ENCODE measurements at places on chromosomes 1 and 21. TPM values are rescaled to one million over a fixed set of nuclear protein-coding genes. Genes with fewer than 3 reads are reported as not detected.

The TPTE gene
- total RNA-seq = not detected

The GSTM1 gene
- not detected for total RNA-seq

The MMEL1 gene
- 2.7 TPM for total RNA-seq

The RGS18 gene
- total RNA-seq = not detected

The GPX7 gene
- not detected for total RNA-seq

The C1orf226 gene
- total RNA-seq = 7.7 TPM

The ARV1 gene
- total RNA-seq = 4.0 TPM

The ZNF683 gene
- total RNA-seq = not detected

- no peaks in the 10 kb centered on the region for H3K4me1 ChIP-seq
- no peak overlapping the region for H3K27ac ChIP-seq
- no peak overlapping the region for H3K4me3 ChIP-seq
- no peaks in the 10 kb centered on the region for H3K27me3 ChIP-seq
- H3K36me3 ChIP-seq = no peaks in the 10 kb centered on the region
- DNase-seq = no peak
These were observed 24.4 kb downstream of the EFCAB7 start for GRCh38 chr1:63547621-63548294.

- H3K36me3 ChIP-seq = no peaks in the 10 kb centered on the region
- H3K27ac ChIP-seq = no peak overlapping the region
- no peak for DNase-seq
These were observed 39.7 kb upstream of the CHODL start for GRCh38 chr21:18204931-18205330.

DNA sequence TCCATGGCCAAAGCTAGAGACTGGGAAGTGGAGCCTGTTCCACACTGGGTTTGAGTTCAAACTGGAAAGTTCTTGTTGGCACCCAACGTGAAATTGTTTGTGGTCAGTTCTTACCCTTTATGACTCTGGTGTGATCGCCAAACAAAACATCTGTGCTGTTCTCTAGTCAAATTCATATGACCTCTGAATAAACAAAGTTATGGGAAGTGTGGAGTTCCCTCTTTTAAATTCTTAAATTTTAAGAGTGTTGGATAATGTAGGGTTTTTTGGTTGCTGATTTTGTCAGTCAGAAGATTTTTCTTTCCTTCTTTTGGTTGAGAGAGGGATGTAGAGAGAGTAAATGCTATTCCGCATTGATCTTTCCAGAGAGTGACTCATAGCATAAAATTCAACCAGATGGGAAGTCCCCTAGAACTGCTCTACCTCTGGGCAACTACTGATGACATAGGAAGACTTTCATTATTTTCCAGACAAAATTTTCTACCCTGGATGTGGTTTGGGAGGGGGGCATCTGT, 36.4 kb downstream of the CHML start:
- H3K27ac ChIP-seq = no peak overlapping the region
- peaks cover 9% of the 10 kb centered on the region for H3K4me1 ChIP-seq
- no peak for DNase-seq

GRCh38 chr1:5911871-5912271, 80.4 kb downstream of the NPHP4 start:
- H3K27me3 ChIP-seq = no peaks in the 10 kb centered on the region
- DNase-seq = no peak
- no peaks in the 10 kb centered on the region for H3K36me3 ChIP-seq
- H3K27ac ChIP-seq = no peak overlapping the region
- no peak overlapping the region for H3K4me3 ChIP-seq

GRCh38 chr1:115204513-115204912, 115.2 kb upstream of the TSPAN2 start:
- no peaks in the 10 kb centered on the region for H3K27me3 ChIP-seq
- no peaks in the 10 kb centered on the region for H3K36me3 ChIP-seq
- H3K4me3 ChIP-seq = no peak overlapping the region
- no peak overlapping the region for H3K27ac ChIP-seq
- no peaks in the 10 kb centered on the region for H3K4me1 ChIP-seq

DNA sequence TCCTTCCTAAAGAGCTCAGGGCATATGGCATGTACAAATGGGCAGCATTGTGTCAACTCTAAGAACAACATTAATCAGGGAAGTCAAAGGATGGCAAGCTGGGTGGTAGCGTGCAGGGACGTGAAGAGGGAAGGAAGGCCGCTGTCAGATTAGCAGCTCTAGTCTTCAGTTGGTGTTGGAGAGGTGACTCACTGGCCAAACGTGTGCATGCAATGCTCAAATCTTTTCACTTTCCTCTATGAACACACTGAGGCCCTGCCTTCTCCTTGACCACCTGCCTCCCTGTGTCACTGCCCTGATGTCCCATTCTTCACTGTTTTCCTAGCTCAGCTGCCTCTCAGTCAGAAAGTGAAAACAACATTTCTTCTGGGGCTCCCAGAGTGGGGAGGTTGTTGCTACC, 5.9 kb upstream of the PIGR start:
- DNase-seq = no peak
- H3K27ac ChIP-seq = no peak overlapping the region
- H3K4me3 ChIP-seq = no peak overlapping the region
- H3K27me3 ChIP-seq = no peaks in the 10 kb centered on the region

GRCh38 chr1:165674599-165674998, 23.8 kb downstream of the ALDH9A1 start:
- no peak overlapping the region for H3K4me3 ChIP-seq
- H3K27me3 ChIP-seq = no peaks in the 10 kb centered on the region
- H3K36me3 ChIP-seq = peaks cover 12% of the 10 kb centered on the region

GRCh38 chr1:228048120-228048519, 34.4 kb upstream of the ARF1 start:
- no peak overlapping the region for H3K27ac ChIP-seq
- DNase-seq = no peak
- H3K36me3 ChIP-seq = no peaks in the 10 kb centered on the region
- H3K4me3 ChIP-seq = no peak overlapping the region
- H3K4me1 ChIP-seq = no peaks in the 10 kb centered on the region

DNA sequence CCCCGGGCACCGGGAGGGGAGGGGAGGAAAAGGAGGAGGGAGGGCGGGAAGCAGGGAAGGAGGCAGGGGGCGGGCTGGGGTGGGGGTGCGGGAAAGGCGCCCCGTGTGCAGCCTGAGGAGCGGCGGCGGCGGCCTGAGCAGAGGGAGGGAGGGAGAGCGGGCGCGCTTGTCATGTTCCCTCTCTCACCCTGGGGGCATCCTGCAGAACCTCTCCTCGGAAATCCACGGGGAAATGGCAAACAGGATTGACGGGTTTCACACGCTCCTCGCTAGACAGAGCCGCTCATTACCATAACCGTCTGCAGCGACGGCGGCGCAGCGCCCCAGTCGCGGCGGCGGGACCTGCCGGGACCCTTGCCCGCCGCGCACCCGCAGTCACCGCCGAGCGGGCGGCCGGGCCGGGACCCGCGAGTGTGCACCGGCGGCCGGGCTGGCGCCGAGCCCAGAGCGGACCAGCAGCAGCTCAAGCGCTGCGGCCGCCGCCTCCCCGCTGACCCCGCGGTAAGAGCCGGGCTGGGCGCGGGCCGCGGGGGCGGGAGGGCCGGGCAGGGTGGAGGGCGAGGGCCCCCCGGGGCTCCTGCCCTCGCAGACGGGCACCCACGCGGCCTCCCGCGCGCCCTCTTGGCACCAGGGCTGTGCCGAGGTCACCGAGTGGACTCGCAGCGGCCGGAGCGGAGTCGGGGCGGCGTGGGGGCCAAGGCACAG, at the start of gene SERTAD4:
Gene SERTAD4, plus strand, starts transcription at position 286 of the 705 bp plus-strand sequence. CDS start 5,165 bp downstream, outside the sequence.
- no peaks in the 10 kb centered on the region for H3K36me3 ChIP-seq
- DNase-seq = peak; percentile 23
- peaks cover 7% of the 10 kb centered on the region for H3K4me1 ChIP-seq
- no peak within 1 kb of the TSS for H3K27ac ChIP-seq
- peak within 1 kb of the TSS; percentile 37 for H3K4me3 ChIP-seq

DNA sequence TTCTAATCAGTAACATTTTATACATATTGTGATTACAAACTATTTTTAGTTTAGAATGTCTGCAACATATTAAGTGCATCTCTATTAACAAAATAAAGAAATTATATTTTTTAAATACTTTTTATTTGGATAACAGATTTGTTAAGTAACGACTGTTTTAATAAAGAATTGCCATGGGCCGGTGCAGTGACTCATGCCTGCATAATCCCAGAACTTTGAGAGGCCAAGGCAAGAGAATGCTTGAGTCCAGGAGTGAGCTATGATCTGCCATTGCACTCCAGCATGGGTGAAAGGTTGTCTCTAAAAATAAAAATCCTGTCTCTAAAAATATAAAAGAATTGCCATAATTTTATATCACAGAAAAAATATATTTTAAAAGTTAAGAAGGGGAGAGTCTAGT, 4.1 kb downstream of the LRRIQ3 start:
- no peaks in the 10 kb centered on the region for H3K36me3 ChIP-seq
- no peaks in the 10 kb centered on the region for H3K27me3 ChIP-seq
- H3K27ac ChIP-seq = no peak overlapping the region
- H3K4me3 ChIP-seq = no peak overlapping the region

GRCh38 chr1:220045356-220046051, 801 bp downstream of the EPRS1 start:
- peaks cover 4% of the 10 kb centered on the region for H3K4me1 ChIP-seq
- DNase-seq = no peak
- no peaks in the 10 kb centered on the region for H3K27me3 ChIP-seq
- H3K27ac ChIP-seq = peak overlapping the region; percentile 63

DNA sequence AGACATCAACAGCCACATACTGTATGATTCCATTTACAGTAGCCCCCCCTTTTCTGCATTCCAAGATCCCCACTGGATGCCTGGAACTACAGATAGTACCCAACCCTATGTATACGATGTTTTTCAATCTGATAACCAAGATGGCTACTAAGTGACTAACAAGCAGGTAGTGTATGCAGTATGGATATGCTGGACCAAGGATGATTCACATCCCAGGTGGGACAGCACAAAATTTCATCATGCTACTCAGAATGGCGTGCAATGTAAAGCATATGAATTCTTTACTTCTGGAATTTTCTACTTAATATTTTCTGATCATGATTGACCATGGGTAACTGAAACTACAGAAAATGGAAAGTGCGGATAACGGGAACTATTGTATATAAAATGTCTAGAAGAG, 30.0 kb upstream of the MRPS6 start:
- no peaks in the 10 kb centered on the region for H3K36me3 ChIP-seq
- no peak for DNase-seq
- H3K27me3 ChIP-seq = no peaks in the 10 kb centered on the region
- no peak overlapping the region for H3K27ac ChIP-seq

GRCh38 chr1:36951292-36951750, 83.0 kb downstream of the GRIK3 start:
- no peak overlapping the region for H3K4me3 ChIP-seq
- no peaks in the 10 kb centered on the region for H3K36me3 ChIP-seq
- peaks cover 36% of the 10 kb centered on the region for H3K27me3 ChIP-seq
- no peak overlapping the region for H3K27ac ChIP-seq
- no peak for DNase-seq

DNA sequence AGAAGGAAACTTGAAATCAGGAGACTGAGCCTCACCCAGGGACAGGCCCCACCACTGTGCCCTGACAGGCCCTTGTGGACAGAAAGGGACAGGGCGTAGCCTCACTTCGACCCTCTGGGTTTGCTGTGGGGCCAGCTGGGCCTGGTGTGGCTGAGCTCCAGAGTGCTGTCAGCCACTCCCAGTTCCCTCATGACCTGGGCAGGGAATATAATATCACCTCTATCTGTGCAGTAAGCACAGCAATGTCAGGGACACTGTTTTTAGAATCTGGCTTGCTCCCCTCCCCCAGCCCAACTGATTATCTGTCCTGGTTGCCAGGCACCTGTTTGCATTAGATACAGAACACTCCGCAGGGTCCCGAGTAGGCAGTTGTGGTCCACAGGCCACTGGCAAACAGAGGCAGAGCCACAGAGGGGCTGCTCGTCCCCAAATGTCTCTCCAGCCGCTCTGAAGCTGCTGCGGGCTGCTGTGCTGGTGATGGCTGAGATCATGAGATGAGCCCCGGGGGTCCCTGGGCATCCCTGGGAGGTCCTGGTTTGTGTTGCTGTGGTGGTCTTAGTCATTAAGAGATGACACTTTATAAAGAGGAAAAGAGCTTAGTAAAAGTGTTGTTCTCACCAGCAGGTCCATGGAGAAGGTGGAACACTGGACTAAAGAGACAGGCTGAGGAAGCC, 51.6 kb downstream of the ETS2 start:
- no peak for DNase-seq
- no peaks in the 10 kb centered on the region for H3K27me3 ChIP-seq
- H3K27ac ChIP-seq = no peak overlapping the region
- no peak overlapping the region for H3K4me3 ChIP-seq
- no peaks in the 10 kb centered on the region for H3K36me3 ChIP-seq

DNA sequence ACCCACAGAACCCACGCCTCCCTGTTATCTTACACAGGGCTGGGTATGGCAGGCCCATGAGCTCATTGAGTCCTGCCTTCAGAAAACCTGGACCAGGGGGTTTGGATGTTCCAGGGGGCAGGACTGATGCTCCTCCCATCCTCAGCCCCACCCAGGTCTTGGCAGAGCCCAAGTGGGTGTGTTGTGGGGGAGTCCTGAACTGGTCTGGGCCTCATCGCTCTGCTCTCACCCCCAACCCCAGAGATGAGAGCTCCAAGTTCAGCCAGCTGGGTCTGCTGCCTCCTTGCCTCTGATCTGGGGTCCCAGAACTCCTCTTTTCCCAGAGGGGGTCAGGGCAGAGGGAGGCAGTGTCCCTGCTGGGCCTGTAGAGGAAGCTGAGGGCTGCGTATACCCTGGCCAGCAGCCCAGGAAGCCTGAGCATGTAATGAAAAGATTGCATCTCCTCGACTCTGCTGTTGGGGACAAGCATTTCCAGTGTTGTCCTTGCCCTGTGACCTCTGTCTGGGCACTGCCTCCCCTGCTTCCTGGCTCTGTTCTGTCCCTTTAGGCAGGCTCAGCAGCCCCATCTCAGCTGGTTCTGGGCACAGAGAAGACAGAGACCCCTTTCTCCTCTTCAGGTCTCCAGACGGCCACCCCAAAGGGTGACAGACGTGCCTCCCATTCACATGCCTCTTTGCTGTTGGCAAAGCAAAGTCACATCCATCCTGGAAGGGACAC, 54.7 kb upstream of the EPS8L3 start:
- no peak overlapping the region for H3K4me3 ChIP-seq
- H3K36me3 ChIP-seq = no peaks in the 10 kb centered on the region
- no peak for DNase-seq
- H3K27ac ChIP-seq = no peak overlapping the region
- peaks cover 28% of the 10 kb centered on the region for H3K4me1 ChIP-seq

- no peaks in the 10 kb centered on the region for H3K4me1 ChIP-seq
- no peak overlapping the region for H3K4me3 ChIP-seq
- DNase-seq = no peak
- H3K36me3 ChIP-seq = peaks cover 15% of the 10 kb centered on the region
These were observed 25.4 kb downstream of the IVNS1ABP start for GRCh38 chr1:185291652-185292051.

Measured in HCT116 (cell line).